ENCODE measurements at places on chromosomes 4 and X.

DNA sequence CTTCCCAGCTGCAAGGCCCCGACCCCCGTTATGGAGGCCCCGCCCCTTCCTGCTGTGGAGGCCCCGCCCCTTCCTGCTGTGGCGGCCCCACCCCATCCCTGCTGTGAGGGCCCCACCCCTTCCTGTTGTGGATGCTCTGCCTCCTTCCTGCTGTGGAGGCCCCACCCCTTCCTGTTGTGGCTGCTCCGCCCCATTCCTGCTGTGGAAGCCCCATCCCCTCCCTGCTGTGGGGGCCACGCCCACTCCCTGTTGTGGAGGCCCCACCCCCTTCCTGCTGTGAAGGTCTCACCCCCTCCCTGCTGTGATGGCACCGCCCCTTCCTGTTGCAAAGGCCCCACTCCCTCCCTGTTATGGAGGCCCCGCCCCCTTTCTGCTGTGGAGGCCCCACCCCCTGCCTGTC lies 104.9 kb upstream of the PSAPL1 start:
- DNase-seq, result no peak

- no peak for DNase-seq
These were observed 58.0 kb upstream of the CCSER1 start for GRCh38 chr4:90069151-90069550.

GRCh38 chr4:108052558-108053120 lies 63.0 kb downstream of the HADH start:
- DNase-seq, result no peak

- no peak for DNase-seq
These were observed 105.8 kb upstream of the CBR4 start for GRCh38 chr4:169115897-169116254.

DNA sequence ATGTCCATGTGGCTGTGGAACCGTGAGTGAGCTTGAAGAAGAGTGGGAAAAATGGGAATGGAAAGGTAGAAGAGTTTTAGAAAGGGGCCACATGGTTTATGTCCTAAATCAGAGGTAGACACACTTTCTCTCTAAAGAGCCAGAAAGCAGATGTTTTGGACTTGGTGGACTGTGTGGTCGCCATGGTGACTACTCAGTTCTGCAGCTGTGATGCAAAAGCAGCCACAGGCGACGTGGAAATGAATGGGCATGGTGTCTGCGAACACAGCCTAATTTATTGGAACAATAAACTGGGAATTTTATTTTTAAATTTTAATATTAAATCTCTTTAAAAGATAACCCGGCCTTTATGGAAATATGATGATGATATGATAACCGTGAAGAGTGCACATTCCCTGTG lies 386.0 kb upstream of the FAT1 start:
- DNase-seq, result no peak
